ENCODE measurements at places on chromosomes 6 and 20.
A peak's percentile ranks its signal among the peaks of the same experiment; 100 is the strongest.

GRCh38 chr6:30323806-30324205 lies 2.9 kb upstream of the TRIM39 start:
- DNase-seq = peak; percentile 10

- peak; percentile 31 for DNase-seq
These were observed 12.2 kb downstream of the BACH2 start for GRCh38 chr6:90284236-90285041.

DNA sequence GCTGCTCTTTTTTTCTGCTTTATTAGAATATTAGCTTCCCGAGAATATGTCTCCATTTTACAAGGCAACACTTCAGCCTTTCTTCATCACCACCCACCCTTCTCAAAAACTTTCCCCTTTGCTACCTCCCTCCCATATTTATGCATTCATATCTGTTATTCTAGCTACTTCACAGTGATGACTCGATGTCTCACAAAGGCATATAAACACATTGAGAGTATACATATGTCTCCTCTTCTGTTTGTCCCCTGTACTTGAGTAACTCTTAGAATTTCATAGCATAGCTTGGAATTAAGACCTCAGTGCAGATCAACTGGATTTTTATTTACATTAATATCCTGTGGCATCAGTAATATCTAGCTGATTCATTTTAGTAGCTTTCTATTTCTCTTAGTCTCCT lies 6.5 kb downstream of the RNF144B start:
- no peak for DNase-seq

DNA sequence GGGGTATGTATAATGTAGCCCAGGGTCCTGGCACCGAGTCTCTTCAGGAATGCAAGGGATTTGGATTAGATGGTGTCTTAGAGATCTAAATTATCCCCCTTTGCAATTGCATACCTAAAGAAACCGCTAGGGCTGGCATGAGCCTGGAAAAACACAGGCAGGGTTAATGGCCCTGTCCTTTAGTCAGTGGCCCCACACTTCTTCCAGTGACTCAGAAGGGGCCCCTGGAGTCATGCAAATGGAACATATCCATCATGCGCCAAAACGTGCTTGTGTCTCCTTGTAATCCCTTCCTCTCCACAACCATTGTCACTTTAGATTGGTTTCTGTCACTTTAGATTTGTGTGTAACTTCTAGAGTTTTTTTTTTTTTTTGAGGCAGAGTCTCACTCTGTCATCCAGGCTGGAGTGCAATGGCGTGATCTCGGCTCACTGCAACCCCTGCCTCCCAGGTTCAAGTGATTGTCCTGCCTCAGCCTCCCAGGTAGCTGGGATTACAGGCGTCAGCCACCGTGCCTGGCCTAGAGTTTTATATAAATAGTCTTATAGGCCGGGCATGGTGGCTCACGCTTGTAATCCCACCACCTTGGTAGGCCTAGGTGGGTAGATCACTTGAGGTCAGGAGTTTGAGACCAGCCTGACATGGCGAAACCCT lies 8.7 kb upstream of the MYBL2 start:
- DNase-seq = no peak

DNA sequence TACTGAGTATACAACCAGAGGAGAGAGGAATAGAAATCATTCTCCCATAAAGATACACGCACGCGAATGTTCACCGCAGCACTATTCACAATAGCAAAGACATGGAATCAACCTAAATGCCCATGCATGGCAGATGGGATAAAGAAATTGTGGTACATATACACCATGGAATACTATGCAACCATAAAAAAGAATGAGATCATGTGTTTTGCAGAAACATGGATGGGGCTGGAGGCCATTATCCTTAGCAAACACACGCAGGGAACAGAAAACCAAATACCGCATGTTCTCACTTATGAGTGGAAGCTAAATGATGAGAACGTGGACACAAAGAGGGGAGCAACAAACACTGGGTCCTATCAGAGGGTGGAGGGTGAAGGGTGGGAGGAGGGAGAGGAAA lies 3.4 kb downstream of the SERPINB6 start:
- no peak for DNase-seq

- DNase-seq = no peak
These were observed 5.8 kb downstream of the SPO11 start for GRCh38 chr20:57335392-57335791.

DNA sequence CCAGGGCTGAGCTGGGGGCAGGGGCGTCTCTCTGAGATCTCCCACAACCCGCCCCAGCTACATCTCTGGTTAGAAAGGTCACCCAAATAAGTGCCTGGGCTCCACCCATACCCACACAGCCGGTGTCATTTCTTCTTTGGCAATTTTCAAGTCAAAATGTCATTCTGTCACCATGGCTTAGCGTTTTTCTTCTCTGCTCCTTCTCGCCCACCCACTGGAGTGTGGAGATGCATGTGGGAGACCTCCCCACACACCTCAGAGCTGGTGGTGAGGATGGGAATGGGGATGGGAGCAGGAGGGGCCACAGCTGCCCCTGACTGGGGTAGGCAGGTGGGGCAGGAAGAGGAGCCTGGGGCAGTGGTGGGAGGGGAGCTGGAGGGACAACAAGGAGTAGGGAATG lies 63.1 kb downstream of the CPNE5 start:
- DNase-seq = no peak

GRCh38 chr6:87115402-87116135 lies 20.7 kb upstream of the CGA start:
- no peak for DNase-seq

- DNase-seq = no peak
These were observed 34.2 kb downstream of the FKBP1C start for GRCh38 chr6:63245420-63245819.

DNA sequence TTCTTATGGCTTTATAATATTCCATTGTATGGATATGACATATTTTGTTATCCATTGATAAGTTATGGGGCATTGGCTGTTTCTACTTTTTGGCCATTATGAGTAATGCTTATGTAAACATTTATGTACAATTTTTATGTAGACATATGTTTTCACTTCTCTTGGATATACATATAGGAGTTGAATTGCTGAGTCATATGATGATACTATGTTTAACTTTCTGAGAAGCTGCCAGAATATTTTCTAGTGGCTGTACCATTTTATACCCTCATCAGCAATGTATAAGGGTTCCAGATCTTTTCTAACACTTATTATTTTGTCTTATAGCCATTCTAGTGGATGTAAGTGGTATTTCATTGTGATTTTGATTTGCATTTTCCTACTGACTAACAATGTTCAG lies 23.1 kb downstream of the OTOR start:
- DNase-seq = no peak

DNA sequence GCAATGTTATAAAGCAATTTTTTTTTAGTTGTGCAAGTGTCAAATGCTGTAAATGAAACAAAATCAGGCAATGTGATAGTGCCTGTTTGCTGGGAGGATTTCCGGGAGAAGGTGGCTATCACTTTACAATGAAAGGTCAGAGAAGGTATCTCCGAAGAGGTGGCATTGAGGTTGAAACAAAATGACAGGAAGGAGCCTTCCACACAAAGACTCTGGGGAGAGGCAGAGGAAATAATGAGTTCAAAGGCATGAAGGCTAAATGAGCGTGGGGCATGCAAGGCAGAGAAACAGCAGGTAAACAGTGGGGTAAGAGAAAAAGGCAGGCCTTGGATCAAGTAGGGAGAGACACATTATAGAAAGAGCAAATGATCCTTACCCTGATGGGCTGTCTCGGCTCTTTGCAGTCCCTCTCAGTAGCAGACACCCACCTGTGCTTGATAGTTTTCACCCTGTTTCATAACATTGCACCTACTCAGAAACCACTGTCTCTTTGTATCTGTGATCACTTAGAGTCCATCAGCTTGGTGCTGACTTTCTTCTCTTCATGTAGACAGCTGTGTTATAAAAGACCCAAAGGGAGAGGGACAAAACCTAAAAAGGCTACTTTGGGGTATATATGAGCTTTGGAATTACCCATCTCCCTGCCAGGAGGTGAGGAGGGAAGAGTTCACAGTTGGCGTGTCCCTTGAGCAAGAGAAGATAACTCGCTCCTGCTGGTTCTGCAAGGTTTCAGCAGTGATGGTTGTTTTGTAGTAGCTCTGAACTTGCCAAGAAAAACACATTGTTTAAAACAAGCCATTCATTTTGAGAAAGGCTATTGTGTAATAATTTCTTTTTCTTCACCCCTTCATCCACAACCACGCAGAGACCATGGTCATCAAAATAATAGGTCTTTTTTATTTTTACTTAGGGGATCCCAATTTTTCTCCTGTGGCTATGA lies 22.3 kb downstream of the NRN1 start:
- DNase-seq = no peak

- DNase-seq = no peak
These were observed 12.9 kb downstream of the PARD6B start for GRCh38 chr20:50744143-50744792.

DNA sequence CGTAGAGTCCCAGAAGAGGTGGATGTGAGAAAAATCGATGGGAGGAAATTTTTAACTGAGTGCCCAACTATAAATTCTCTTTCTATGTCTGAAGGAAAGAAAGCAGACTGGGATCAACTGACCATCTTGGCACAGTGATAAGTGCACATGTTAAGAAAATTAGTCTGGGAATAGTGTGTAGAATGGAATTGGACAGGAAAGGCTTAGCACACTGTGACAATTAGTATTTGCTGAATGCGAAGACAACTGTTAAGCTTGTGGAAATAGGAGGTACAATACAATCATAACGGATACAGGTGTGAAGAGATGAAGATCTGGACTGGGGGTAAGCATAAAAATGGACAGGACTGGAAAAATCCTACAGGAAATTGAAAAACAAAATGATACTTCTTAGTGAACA lies 114.3 kb downstream of the FAM50B start:
- DNase-seq = no peak
